NCI-H526 (cell line): ENCODE measurements at places on chromosomes 11 and 22.
A peak's percentile ranks its signal among the peaks of the same experiment; 100 is the strongest.

GRCh38 chr11:27085605-27086004 is 45.0 kb downstream of the BBOX1 start:
- no peak for DNase-seq

DNA sequence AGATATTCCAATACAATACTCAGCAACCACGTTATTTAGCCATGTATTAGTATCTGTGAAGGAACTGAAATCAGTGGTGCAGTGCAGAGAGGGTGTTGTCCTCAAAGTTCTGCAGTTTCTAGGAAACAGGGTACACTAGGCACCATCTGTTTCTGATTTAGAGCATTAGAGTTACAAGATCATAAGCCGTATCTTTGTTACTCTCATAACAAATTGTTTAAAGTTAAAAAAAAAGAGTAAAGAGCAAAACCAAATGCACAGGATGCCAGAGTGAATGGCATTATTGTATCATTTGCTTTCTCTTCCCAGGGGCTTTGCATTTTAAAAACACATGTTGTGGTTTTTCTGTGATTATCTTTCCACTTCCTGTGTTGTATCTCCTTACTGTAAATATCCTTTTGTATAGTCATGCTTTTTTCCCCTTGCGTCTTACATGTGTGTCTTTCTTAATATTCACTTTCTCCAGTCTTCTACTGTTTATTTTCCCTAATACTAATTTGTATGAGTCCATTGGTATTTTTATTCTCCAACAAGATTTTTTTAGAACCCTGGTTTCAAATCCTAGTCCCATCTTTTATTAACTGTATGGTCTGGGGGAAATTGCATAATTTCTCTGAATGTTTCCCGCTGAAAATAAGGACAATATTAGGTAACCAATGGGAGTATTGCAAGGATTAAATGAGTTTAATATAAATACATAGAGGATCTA is 15.2 kb upstream of the NUP160 start:
- DNase-seq, result no peak

GRCh38 chr11:115067471-115067870 is 389.1 kb downstream of the NXPE2 start:
- DNase-seq, result no peak

- DNase-seq, result peak; percentile 27
Measured at GRCh38 chr11:73478737-73479347, 102.6 kb downstream of the RELT start.

- DNase-seq, result no peak
Measured at GRCh38 chr11:1220941-1221721, 1.7 kb upstream of the MUC5B start.

GRCh38 chr11:112277029-112277428 is 16.4 kb upstream of the PLET1 start:
- no peak for DNase-seq

GRCh38 chr11:34431979-34432378 is 6.8 kb upstream of the CAT start:
- DNase-seq, result no peak

DNA sequence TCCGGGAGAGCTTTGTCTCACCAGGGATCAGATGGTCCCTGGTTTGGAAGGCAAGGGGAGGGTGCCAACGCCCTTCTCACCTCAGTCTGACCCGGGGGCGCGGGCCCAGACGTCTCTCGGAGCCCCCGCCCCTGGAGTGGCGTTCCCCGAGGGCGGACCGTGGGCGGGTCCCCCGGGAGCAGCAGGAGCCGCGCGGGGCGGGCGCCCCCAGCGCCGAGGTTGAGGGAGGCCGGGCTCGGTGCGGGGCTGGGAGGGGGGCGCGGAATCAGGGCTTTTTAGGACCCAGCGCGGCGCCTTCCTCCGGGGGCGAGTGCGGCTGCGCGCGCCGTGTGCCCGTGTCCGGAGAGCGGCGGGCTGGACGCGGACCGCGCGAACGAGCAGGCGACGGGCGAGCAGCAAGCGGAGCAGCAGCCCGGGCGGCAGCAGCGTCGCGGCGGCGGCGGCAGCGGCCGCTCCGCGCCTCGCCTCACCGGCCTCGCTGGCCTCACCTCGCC is at the start of gene KCNC1:
Gene KCNC1 (plus strand): TSS at position 364 of the 494 bp plus-strand sequence. CDS start 1,222 bp downstream, outside the sequence.
- peak; percentile 93 for DNase-seq

DNA sequence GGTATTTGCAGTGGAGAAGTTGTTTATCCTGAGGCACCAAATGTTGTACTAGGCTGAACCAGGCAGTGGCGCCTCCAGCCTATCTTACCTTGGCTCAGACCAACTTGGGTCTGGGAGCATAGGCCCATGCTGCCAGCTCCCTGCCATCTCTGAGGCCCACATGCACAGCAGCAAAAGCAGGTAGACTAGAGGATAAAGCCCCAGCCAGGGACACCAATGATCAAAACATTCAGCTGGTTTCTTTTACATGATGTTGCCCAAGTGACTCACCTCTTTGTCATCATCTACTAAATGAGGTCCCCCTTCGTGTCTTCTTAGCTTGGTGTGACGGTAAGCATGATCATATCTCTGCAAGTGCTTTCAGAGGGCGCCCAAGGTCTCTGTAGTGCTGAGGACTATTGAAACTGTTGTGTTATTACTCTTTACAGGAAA is 112.1 kb upstream of the DRD2 start:
- DNase-seq, result no peak

DNA sequence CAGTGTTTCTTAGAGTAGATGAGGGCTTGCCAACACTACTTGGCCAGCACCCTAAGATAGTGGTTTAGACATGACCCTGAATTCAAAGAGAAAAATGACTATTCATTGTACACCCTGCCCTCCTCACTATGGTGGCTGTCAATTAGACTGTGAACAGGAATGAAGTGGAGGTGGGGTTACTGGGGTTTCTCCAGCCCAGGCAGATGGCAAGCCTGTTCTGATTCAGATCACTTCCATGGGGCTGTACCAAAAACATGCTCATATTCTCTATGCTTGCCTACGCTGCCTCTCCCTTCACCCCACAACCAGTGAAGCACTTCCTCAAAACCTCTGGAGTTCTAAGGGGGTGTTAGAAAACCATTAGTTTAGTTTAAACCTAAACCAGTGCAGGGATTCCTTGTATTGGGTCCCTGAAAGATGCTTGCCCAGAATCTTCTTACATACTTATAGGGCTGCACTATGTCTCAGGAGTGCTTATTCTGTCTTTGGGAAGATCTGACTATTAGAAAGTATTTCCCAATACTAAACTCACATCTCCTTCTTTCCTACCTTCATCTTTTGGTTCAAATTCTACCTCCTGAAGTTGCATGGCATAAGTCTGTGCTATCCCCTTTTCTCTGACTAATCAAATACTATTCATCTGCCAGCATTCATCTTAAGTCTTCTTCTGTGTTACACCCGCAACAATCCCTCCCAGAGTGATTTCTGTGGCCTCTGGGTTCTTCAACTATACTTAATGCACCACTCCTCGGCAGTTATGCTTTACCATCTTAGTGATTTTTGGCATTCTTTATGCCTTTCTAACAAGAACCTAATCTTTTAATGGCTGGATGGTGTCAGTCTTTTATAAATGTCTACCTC is 71.8 kb downstream of the ATG16L2 start:
- no peak for DNase-seq

DNA sequence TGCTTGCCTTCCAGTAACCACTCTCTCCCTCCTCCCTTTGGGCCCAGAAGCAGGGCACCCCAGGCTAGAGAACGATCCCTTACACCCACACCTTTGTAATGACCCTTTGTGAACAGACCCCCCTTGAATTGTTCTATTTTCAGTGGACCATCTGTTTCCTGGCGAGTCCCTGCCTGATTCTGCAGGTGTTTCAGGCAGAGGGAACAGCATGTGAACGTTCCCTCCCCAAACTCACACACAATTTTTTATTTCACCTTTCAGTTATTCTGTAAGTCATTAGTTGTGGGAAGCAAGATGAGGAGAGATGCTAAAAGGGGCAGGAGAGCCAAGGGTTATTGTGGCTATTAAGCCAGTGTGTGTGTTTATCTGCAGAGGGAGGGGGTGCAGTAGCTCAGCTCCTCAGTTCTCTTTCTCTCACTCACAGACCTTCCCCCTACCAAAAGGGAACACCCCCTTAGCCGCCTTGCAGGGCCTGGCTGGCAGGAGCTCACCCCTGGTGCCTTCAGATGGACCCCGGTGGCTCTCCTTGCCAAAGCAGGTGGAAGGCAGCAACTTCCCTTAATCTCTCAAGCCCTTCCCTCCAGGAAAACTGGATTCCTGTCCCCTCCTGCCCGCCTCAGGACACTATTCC is 64.8 kb upstream of the SPON1 start:
- no peak for DNase-seq

- no peak for DNase-seq
Measured at GRCh38 chr11:10581481-10582019, 13.1 kb upstream of the LYVE1 start.

DNA sequence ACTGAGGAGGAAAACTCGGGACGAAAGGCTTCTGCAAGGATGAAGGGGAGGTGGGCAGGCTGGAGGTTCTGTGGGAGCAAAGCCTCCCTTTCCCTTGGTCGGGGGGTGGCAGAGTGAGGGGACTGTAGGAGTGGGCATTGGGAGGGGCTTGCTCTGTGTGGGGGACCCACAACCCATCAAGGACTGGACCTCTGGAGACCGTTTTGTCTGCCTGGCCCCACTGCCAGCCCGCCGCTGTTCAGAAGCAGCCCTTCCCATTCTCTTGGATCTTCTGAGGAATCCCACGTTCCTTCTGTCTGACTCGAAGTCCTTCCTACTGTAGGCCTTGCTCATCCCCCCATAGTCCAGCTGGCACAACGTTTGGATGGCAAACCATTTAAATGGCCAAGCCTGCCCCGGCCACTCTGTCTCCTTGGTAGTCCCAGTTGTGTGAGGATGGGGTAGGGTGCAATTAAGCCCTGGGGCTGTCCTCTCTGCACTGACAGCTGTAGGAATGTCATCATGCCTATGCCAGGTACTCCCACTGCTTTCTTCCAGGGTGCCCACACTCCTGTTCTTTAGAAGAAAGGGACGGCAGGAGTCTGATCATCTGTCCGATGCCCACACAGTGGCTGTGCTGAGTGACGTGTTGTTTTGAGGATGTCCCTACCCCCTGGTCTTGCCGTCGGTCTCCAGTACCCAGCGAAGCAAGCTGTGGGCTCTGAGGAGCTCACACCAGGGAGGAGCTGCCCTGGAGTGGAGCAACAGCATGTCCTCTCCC is 17.0 kb upstream of the NECTIN1 start:
- DNase-seq, result no peak

GRCh38 chr11:792873-793272 is 3.0 kb upstream of the CEND1 start:
- DNase-seq, result peak; percentile 55

DNA sequence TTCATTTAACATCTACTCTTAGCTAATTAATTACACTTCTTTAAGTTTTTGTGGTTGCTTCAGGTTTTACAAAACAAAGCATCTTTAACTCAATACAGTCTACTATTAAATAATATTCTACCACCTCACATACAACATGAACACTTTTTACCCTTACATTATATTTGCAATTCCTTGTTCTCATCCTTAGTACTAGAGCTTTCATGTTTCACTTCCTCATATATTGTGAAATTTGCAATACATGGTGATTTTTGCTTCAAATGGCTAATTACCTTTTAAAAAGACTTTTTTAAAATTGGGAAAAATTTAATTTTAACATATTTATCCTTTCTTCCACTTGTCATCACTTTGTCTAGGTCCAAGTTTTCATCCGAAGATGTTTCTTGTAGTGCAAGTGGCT is 37.5 kb downstream of the RSF1 start:
- DNase-seq, result no peak

GRCh38 chr11:75147875-75148263 is 3.0 kb upstream of the SLCO2B1 start:
- DNase-seq, result no peak

DNA sequence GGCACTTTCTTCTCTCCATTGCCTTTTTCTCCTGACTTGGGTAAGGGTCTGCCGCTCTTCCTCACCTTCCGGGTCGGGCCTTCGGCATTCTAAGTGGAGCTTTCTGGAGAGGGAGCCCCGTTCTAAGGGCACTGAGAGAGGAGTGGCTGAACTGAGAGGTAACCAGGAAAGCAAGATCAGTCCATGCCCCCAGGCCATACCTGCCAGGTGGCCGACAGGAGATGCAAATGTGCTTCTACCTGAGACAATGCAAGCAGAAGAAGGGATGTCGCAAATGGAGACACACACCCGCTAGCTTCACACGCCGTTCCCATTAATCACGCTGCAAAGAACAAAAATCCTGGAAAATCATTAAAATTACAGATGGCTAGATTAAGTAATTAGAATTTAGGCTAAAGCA is 156.4 kb upstream of the TBCEL start:
- DNase-seq, result peak; percentile 99

DNA sequence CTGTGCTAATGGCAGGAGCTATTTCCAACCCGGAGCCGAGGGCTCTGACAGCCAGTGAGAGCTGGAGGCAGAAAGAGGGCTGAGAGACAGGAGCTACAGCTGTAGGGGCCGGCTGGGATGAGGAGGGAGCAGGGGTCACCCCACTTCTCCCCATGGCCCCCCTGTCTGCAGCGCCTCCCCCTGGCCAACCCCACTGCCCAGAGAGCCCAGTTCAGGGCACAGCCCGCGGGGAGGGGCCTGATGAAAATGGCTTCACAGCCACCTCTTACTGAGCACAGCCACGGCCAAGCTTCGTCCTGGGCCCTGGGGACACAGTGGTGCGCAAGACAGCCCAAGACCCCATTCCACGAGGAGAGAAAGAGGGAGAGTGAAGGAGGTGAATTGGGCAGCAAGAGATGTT is 27.9 kb downstream of the RPL3 start:
- no peak for DNase-seq

GRCh38 chr11:12180257-12181205 is 70.1 kb downstream of the MICAL2 start:
- no peak for DNase-seq

- no peak for DNase-seq
Measured at GRCh38 chr11:18312012-18312411, 9.9 kb downstream of the HPS5 start.

DNA sequence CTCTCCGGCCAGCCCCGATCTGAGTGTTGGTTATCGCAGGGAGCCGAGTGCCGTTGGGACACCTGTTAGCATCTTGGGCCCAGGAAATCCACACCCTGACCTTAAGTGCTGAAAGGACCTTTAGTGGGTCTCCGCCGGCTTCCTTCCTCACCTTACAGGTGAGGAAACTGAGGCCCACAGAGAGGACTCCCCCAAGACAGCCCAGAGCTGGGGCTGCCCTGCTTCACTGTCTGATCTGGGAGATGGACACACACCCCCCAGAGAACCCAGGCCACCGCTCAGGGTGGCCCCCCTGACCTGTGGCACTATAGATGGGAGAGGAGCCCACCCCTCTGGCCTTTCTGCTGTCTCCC is 73.6 kb downstream of the FBLN1 start:
- no peak for DNase-seq

DNA sequence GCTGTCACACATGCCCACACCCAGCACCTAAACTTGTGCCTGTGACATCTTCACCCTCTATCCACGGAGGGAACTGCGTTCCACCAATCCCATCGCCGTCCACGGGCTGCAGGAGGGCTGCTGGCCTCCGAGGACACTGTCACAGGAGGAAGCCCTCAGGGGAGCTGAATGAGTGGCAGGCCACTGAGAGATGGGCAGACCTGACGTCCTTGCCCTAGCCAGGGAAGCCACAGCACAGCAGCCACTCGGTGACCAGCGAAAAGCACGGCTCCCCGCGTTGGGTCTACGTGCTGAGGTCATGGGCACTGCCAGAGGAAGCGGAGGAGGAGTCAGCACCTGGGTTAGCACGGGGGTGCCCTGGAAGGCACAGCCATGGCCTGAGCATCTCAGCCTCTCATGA is 50.5 kb downstream of the IGSF9B start:
- DNase-seq, result no peak
